Suppressor macrophage treated with lipopolysaccharide for 1 hour (primary cell): ENCODE measurements at places on chromosomes 3 and 15.

GRCh38 chr3:52311576-52312119 is 4.5 kb upstream of the DNAH1 start:
- DNase-seq: no peak

GRCh38 chr3:17292556-17292955 is 407.8 kb downstream of the PLCL2 start:
- DNase-seq: no peak

DNA sequence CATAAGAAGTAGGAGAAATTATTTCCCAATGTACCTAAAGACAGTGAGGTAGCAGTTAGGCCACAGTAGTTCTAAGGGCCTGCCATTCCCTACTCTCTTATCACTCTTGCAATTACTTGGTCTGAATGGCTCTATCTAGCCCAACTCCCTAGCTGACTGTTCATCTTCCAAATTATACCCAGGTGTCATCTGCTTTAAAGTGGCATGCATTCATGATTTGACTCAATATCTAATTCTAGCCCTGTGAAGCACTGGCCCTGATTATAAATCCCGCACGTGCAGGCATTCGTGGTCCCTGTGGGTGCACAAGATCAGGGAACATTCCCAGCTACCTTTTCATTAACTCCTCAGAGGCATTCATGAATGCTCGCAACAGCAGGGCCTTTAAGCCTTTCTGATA is 43.1 kb upstream of the ZNF774 start:
- no peak for DNase-seq

GRCh38 chr3:139617672-139618268 is 60.0 kb downstream of the NMNAT3 start:
- no peak for DNase-seq

DNA sequence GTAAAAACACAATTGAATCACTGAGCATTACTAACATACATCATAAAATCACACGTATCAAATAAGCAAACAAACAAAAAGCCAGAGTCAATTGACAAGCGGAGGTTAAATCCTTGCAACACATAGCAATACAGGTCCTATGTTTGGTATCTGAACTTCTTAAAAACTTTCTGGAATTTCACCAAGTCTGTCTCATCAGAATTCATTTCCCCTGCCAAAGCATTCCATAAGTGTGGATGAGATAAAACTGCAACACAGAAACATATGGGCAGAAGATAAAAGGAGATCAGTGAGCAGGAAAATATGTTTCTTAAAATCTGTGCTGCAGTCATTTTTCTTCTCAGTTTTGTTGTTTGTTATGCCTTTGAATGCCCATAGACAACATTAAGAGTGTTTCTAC is 1155.5 kb downstream of the TBL1XR1 start:
- DNase-seq: no peak

DNA sequence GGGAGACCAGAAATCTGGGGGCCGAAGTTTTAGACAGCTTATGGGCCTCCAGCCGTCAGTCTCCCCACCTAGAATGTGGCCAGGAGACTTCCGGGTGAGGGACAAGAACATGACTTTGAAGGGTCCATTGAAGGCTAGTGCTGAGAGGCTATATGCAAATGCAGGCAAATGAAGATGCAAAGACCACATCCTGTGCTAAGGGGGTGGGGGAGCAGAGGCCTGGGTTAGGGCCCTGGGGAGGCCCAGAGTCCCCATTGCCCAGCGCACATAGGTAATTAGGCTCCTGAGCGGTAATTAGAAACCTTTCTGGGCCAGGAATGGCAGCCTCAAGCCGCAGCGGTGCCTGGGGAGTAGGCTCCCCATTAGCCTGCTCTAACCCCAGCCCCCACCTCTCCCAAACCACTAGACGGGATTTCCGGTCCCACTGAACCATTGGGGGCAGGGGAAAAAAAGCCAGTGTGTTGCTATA is 6.8 kb downstream of the CSK start:
- DNase-seq: no peak

DNA sequence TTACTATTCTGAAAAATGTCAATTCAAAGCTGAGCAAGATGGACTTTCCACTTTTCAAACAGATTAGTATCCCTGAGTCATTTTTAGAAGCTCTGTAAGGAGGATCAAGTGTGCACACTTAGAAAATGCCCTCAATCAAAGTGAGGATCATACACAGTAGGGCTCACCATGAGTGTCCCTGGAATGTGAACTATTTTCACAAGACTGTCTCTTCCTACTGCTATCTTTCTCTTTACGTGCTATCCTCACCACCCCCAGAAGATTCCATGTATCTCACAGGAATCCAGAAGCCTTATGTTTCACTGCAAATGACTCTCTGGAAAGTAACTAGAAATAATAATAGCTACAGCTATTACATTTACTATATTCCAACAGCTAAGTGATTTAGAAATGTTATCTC is 349.9 kb upstream of the TGFBR2 start:
- no peak for DNase-seq

GRCh38 chr15:88015228-88015860 is 241.2 kb downstream of the NTRK3 start:
- DNase-seq: no peak

DNA sequence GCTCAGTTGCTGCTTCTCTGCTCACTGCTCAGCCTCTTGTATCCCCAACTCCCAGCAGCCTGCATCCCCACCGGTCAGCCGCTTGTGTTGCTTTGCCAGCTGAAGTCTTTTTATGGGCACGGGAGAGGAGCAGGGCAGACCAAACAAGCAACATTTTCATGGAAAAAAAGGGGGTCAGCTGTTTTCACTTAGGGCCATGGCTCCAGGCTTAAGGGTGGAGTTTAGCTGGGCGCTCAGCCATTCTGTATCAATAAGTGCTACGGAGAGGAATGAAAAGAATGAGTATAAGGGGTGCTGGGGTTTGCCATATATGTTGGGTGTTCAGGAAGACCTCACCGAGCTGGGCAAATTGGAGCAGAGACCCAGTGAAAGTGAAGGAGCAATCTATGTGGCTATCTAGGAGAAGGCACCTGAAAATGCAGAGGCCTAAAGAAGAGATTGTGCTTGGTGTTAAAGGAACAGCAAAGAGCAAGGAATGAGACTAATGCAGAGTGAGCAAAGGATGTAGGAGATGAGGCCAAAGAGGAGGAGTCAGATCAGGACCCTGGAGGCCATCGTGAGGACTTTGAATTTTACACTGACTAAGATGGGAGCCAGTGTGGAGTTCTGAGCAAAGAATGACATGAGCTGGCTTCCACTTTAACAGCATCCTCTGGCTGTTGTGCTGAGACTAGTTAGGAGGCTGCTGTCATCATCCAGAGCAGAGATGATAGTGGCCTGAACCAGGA is 16.6 kb upstream of the IREB2 start:
- no peak for DNase-seq

GRCh38 chr3:189138901-189139610 is 32.7 kb upstream of the TPRG1 start:
- DNase-seq: no peak

- no peak for DNase-seq
Measured at GRCh38 chr15:91445695-91446228, 345.7 kb downstream of the SV2B start.

DNA sequence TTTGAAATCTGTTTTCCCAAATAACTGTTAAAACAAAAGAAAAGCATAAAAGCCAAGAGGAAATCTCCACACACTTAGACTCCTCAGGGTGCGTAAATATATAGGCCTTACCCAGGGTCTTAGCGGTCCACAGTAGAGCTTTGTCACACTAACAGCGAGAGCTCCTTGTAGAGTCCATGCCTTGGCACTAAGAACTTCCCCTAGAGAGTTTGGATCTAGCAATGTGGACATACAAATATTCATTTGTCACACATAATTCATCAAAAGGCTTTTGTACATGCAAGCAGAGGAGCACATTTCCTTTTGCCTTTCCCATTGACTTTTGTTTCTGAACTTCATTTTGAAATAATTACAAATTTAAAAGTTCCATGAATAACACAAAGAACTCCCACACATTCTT is 11.0 kb upstream of the SLMAP start:
- DNase-seq: no peak

- DNase-seq: peak; percentile 94
Measured at GRCh38 chr15:68312701-68313204, 35.2 kb downstream of the FEM1B start.

DNA sequence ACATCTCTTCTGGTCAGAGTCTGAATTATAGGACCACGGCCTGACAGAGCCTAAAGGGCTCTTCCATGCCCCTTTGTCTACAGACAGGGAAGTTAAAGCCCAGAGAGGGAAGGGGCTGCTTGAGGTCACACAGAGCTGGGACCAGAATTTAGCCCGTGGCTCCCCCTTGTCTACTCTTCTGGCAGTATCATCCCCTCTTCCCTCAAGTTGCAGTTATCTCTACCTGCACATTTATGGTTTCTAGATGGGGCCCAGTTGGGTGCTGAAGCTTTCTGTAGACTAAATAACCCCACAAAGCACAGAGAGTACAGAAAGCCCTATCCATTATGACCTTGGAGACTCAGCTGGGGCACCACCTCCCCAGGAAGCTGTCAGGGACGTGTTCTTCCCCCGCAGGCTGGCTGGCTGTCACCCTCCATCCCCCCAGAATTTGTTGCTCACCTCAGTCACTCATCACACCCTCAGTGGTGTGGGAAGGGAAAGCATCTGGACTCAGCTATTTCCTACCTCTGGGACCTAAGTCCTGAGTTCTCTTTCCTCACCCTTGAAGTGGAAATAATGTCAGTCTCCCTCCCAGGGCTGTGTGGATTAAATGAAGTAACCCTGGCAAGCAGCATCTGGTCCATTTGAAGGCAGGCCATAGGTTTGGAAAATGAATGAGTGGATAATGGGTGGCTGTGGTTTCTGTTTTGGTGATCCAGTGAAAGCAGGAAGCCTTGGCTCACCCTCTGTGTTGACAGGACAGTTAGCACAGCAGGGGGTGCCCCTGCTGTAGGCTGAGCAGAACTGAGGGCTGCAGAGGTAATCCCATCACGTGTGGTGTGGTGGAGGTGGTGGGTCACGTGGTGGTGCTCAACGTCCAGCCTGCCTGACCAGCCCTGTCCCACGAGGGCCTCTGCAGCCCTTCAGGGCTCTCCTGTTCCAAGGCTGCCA is 16.3 kb downstream of the ACOX2 start:
- no peak for DNase-seq

DNA sequence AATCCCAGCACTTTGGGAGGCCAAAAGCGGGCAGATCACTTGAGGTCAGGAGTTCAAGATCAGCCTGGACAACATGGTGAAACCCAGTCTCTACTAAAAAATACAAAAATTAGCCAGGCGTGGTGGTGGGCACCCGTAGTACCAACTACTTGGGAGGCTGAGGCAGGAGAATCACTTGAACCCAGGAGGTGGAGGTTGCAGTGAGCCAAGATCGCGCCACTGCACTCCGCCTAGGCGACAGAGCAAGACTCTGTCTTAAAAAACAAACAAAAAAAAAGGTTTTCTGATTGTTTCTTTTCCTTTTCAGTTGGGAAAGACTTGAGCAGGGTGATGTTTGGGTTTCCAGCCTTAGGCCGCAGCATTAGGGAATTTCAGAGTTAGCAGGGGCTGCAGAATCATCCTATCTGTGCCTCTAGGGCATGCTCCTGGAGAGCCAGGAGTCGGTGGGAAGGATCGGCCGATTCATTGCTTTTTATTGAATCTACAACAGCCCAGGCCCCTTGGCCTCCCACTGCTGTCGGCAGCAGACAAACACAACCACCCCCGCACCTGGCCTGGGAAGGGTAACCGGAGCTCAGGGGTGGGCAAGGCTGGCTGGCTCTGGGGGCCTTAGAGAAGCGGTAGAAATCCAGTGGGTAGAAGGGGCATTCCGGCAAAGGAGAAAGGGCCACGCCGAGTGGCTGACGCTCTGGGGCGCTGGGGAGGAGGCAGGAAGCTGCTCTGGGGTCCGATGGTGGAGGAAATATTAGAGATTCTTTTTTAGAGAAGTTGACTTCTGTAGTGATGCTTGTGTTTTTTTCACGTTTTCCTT is 6.3 kb downstream of the CHAC1 start:
- DNase-seq: no peak

GRCh38 chr3:115651087-115651486 is 27.8 kb downstream of the GAP43 start:
- DNase-seq: peak; percentile 32

- peak; percentile 73 for DNase-seq
Measured at GRCh38 chr3:52171514-52172261, 17.5 kb upstream of the POC1A start.

- DNase-seq: no peak
Measured at GRCh38 chr15:99180086-99180963, 69.1 kb downstream of the TTC23 start.

DNA sequence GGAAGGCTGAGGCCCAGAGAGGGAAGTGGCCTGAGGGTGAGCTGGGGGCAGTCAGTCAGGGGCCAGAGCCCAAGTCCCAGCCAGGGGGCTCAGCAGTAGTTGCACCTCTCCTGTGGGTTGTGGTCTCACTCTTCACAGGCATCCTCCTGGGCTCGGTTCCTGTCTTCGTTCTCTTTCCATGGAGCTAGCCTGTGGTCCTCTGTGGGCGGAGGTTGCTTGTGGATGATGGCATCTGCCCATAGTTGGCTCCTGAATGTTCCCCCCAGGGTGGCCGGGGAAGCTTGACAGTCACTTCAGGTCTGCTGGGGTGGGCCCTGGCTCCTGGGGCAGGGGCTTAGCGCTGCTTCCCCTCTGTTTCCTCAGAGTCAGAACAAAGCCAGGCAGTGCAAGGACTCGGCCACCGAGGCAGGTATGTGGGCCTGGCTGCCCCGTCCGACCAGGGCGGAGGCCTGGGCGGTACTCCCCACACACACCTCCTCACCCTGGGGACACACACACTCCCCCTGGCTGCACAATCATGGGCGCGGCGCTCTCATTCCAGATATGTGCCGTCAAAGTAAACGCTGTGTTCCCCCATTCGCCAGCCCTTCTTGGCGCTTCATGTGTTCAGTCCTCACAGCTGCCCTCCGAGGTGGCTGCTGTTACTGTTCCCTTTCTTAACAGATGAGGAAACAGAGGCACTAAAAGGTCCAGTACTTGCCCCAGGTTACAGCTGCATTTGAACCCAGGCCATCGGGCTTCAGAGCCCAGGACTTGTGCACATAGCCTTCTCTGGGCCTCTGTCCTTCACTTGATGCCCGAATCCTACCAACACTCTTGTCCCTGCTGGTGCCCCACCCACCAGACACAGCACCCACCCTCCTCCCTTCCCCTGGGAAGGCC is 34.5 kb downstream of the PSTPIP1 start:
- no peak for DNase-seq
